ENCODE measurements at places on chromosomes 5 and 9.
A peak's percentile ranks its signal among the peaks of the same experiment; 100 is the strongest.

DNA sequence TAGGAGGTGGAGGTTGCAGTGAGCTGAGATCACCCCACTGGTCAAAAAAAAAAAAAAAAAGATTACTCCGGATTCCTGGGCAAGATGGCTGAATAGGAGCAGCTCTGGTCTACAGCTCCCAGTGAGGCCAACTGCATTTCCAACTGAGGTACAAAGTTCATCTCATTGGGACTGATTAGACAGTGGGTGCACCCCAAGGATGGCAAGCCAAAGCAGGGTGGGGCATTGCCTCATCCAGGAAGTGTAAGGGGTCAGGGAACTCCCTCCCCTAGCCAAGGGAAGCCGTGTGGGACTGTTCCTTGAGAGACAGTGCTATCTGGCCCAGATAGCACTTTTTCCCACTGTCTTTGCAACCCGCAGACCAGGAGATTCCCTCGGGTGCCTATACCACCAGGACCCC is 70.7 kb downstream of the CARTPT start:
- no peak for DNase-seq

- DNase-seq: no peak
Measured at GRCh38 chr5:72476275-72476674, 30.9 kb downstream of the ZNF366 start.

- DNase-seq: no peak
Measured at GRCh38 chr9:372128-372527, 157.5 kb downstream of the DOCK8 start.

GRCh38 chr9:38620483-38621433 is at the start of gene ANKRD18A:
Gene ANKRD18A (minus strand): TSS chr9:38620596. CDS start chr9:38620285, 311 bp downstream.
- peak; percentile 81 for DNase-seq

GRCh38 chr5:40227366-40227765 is 452.3 kb upstream of the PTGER4 start:
- DNase-seq: no peak

DNA sequence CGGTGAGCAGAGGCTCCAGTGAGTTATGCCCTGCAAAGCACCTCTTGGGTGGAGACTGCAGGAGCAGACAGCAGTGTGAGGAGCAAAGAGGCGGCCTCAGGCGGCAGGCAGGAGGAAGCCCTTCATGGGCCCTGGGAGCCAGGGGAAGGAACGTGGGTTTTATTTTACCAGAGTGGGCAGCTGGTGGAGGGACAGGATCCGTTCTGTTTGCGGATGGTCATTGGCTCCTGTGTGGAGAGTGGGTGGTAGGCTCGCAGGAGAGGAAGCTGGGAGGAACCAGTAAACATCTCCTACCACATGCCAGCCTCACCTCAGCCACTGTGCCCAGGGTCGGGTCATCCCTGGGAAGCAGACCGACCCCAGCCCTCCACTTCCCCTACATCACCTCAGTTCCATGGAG is 24.4 kb downstream of the HNRNPH1 start:
- DNase-seq: no peak

GRCh38 chr5:92566113-92566786 is 1014.8 kb downstream of the NR2F1-AS1 start:
- DNase-seq: no peak

GRCh38 chr9:32704343-32704742 is 68.9 kb upstream of the TAF1L start:
- no peak for DNase-seq

DNA sequence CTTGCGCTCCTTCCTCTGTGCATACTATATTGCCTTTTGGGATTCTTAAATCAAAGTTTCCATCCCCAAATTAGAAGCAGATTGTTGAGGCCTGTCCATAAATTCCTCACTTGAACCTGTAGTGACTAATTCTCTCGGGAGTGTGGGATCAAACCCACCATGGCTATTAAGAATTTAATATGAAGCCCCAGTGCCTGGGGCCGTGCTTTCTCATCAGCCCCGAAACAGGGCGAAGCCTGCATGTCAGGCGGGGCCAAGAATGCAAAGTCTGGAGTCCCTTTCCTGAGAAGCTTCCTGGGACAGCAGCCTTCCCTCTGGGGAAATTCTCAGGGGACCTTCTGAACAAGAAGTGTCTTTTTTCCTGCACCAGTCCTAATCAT is 29.3 kb upstream of the FAT2 start:
- DNase-seq: no peak

GRCh38 chr9:134571326-134571931 is 70.2 kb upstream of the COL5A1 start:
- no peak for DNase-seq

- DNase-seq: no peak
Measured at GRCh38 chr9:86825299-86825698, 122.0 kb downstream of the GAS1 start.

DNA sequence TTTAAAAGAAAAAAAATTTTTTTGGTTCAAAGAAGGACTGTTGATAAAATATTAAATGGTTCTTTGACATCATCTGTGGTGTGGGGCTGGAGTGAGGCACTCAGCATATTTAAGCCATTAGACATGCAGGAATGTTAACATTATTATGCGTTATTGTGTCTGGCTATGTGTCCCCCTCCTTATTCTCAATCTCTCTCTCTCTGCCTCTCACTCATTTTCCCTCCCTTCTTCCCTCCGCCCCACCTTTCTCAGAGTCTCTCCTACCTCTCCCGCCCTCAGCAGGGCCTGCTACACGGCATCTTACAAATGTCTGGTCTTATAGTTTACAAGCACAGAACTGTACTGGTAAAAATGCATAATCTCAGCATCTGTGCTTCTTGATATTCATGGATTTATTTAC is 287.8 kb upstream of the TMEM161B start:
- no peak for DNase-seq

- DNase-seq: no peak
Measured at GRCh38 chr5:171582849-171583248, 163.4 kb downstream of the FGF18 start.

- no peak for DNase-seq
Measured at GRCh38 chr5:73135429-73136054, 15.2 kb downstream of the TMEM171 start.

GRCh38 chr5:179820483-179821297 is at the start of gene SQSTM1:
Gene SQSTM1 (plus strand): TSS chr5:179820905. CDS start chr5:179820937, 32 bp downstream.
- peak; percentile 87 for DNase-seq

DNA sequence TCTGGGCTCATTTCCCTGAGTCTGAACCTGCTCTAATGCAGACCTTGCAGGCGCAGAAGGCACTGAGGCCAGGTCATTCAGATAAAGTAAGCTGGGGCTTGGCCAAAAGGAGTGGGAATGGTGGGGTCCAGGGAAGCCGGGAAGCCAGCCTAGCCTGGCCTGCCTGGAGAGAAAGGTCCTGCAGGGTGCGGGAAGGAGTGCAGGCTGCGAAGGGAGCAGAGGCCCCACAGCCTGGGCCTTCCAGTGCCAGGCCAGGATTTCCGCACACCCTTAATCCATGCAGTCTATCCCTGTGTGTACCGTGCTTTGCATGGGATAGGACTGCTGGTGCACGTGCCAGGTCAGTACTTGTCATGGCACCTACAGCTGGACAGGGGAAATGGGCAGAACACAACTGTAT is 3.6 kb upstream of the STING1 start:
- no peak for DNase-seq

- no peak for DNase-seq
Measured at GRCh38 chr9:76369583-76369982, 24.6 kb downstream of the RFK start.

DNA sequence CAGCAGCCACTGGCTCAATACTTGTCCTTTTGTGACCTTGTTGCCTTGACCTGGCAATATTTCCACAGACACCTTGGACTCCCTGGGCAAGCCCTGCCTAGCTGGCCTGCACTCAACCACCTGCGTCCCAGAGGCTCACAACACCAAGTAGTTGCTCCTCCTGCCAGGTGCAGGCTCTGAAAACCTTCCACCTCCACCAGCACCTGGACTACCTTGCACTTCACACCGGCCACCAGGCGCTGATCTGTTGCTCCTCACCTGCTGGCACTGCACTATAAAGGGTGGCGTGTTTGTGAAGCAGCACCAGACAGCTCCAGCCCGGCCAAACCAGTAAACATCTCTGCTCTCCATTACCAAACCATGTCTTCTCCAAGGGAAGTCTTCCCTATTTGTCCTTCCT is 997.7 kb downstream of the PTPRD start:
- DNase-seq: no peak

- DNase-seq: peak; percentile 72
Measured at GRCh38 chr9:136902259-136902821, 16.0 kb downstream of the TRAF2 start.

- DNase-seq: no peak
Measured at GRCh38 chr9:129237164-129237611, 59.1 kb upstream of the IER5L start.

GRCh38 chr5:7391814-7392692 is 3.9 kb upstream of the ADCY2 start:
- no peak for DNase-seq

DNA sequence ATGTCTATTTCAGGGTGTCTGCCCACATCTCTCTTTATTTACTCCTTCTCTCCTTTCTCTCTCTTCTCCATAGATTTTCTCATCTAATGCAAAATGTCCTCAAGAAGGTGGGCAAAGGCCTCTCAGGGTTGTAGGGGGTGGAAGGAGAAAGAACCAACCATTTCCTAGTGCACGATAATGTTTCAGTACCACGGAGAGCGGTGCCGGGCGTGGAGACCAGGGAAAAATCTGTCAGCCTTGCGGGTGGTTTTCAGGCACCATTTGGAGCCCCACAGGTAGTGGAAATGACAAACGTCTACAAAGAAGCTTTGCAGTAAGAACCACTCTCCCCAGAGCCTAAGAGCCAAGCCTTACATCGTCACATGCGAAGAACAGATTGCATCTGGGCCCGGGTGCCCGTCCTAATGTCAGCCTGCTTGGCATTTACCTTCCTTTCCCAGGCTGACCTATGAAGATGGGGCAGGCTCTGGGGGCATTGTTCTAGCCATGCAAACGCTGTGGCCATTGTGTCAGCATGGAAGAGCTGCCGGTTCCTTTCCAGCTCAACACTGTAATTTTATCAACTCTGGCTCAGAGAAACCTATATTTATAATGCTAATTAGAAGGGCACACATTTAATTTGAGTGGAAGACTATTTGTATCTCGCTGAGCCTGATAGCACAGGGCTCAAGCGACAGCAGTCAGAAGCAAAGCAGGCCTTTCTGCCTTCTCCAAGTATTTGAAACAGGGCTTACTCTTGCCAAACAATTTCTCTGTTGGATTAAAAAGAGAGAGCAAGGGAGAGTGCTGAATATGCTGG is 430.1 kb upstream of the WWC1 start:
- DNase-seq: peak; percentile 21

- DNase-seq: no peak
Measured at GRCh38 chr9:125759764-125760129, 12.6 kb downstream of the PBX3 start.

DNA sequence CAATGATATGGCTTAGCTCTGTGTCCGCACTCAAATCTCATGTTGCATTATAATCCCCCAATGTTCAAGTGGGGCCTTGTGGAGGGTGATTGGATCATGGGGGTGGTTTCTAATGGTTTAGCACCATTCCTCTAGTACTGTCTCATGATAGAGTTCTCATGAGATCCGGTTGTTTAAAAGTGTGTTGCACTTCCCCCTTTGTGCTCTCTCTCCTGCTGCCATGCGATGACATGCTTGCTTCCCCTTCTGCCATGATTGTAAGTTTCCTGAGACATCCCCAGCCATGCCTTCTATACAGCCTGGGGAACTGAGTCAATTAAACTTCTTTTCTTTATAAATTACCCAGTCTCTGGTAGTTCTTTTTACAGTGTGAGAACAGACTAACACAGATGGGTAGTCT is 427.1 kb downstream of the CHSY3 start:
- no peak for DNase-seq

GRCh38 chr9:84838879-84839278 is 169.3 kb downstream of the NTRK2 start:
- no peak for DNase-seq

- DNase-seq: no peak
Measured at GRCh38 chr5:123721675-123722276, 209.8 kb downstream of the CSNK1G3 start.

DNA sequence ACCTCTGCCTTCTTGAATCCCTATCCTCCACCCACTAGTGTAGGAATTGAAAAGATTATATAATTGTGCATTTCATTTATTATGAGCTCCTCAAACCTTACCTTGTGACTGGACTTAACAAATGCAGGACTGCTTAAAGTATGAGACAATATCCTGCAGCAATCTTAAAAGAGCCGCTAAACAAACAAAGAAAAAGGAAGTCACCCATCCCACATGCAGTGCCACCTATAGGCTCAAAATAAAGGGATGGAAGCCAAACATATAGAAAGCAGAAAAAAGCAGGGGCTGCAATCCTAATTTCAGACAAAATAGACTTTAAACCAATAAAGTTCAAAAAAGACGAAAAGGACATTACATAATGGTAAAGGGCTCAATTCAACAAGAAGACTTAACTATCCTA is 8.7 kb downstream of the PCAT7 start:
- no peak for DNase-seq

DNA sequence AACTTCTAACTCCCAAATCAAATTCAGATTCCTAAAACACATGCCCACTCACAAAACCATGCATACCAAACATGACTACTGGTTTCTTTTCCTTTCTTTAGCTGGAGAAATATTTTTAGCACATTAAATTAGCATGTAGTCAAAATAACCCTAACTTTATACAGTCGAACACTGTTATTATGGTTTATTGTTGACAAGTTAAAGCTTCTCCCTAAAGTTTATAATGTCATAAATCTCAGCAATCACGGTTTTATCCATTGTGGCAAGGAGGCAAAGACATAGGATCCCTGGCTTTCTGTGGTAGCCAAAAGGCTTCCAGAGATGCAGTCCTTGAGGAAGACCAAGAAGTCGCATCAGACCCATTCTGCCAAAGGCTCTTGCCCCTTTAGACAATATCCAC is 27.5 kb downstream of the ARL15 start:
- DNase-seq: no peak

DNA sequence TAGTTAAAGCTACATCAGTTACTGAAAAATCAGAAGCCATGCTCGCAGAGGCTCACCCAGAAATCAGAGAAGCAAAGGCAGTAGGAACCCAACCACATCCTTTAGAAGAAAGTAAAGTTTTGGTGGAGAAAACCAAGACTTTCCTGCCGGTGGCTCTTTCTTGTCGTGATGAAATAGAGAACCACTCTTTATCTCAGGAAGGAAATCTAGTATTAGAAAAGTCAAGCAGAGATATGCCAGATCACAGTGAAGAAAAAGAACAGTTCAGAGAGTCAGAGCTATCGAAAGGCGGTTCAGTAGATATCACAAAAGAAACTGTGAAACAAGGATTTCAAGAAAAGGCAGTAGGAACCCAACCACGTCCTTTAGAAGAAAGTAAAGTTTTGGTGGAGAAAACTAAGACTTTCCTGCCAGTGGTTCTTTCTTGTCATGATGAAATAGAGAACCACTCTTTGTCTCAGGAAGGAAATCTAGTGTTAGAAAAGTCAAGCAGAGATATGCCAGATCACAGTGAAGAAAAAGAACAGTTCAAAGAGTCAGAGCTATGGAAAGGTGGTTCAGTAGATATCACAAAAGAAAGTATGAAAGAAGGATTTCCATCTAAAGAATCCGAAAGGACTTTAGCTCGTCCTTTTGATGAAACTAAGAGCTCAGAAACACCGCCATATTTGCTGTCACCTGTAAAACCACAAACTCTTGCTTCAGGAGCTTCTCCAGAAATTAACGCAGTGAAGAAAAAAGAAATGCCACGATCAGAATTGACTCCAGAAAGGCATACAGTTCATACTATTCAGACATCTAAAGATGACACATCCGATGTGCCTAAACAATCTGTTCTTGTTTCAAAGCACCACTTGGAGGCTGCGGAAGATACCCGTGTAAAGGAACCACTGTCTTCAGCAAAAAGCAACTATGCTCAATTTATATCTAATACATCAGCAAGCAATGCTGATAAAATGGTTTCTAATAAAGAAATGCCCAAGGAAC is 47.2 kb downstream of the CMYA5 start:
- DNase-seq: no peak

All from left cardiac atrium (tissue), 4 donors.